ENCODE measurements at places on chromosomes 3 and 15.

DNA sequence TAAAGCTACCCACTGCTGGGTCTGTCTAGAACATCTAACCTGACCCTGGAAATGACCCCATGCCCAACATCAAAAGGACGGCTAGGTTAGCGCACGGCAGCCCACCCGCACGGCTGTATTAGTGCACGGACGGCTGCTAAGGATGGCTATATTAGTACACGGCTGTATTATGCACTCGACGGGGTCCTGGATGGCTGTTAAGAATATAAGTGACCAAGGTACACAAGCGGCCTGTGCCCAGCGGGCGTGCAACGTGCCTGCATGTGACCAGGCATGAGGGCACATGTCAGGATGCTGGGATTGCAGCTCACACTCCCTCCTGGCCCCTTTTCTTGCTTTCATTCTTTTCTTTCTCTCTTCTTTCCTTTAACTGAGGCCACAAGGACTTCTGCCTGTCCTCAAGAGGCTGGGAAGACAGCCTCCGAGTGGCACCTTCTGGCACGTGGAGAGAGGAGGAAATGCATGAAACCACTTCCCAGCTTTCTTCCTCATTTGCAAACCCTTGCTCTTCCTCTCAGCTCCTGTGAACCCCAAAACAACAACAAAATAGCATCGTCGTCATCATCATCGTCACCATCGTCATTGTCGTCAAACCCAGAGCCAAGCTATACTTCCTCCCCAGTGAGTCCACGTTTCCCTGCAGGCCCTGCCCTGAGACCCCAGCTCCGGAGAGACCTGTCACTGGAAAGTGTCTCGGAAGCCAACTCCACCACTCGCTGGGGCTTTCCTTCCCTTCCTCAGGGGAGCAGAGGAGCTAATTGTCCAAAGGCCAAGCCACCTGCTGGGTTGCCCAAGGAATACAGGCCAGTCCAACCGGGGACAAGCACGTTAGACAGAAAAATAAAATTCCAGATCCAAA lies 101.8 kb downstream of the CHSY1 start:
- no peak overlapping the region for H3K4me3 ChIP-seq
- DNase-seq, result peak; percentile 39
- peaks cover 17% of the 10 kb centered on the region for H3K4me1 ChIP-seq

- H3K4me3 ChIP-seq, result no peak overlapping the region
- H3K27me3 ChIP-seq, result no peaks in the 10 kb centered on the region
- H3K36me3 ChIP-seq, result no peaks in the 10 kb centered on the region
- DNase-seq, result no peak
- peaks cover under 1% of the 10 kb centered on the region for H3K4me1 ChIP-seq
- H3K27ac ChIP-seq, result no peak overlapping the region
Measured at GRCh38 chr15:85499371-85499887, 119.0 kb downstream of the AKAP13 start.

DNA sequence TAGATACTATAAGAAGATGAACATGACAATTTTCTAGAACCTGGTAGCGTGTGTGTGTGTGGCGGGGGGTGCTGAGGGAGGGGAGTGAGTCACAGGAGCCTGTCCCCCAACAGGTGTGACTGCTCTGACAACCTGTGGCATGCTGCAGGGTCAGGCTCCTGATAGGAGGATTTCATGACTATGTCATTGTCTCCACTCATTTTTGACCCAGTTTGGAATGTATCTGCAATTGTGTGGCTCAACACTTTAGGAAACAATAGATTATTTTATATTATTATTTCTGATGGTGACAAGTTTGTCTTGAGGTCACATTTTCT lies 9.3 kb upstream of the VILL start:
- no peaks in the 10 kb centered on the region for H3K27me3 ChIP-seq
- H3K4me1 ChIP-seq, result peaks cover 74% of the 10 kb centered on the region
- peak overlapping the region; percentile 92 for H3K27ac ChIP-seq
- DNase-seq, result no peak
- no peak overlapping the region for H3K4me3 ChIP-seq
- no peaks in the 10 kb centered on the region for H3K36me3 ChIP-seq

- H3K27ac ChIP-seq, result no peak overlapping the region
- H3K4me1 ChIP-seq, result peaks cover 11% of the 10 kb centered on the region
- H3K4me3 ChIP-seq, result no peak overlapping the region
Measured at GRCh38 chr3:37249294-37249693, 74.9 kb upstream of the LRRFIP2 start.

DNA sequence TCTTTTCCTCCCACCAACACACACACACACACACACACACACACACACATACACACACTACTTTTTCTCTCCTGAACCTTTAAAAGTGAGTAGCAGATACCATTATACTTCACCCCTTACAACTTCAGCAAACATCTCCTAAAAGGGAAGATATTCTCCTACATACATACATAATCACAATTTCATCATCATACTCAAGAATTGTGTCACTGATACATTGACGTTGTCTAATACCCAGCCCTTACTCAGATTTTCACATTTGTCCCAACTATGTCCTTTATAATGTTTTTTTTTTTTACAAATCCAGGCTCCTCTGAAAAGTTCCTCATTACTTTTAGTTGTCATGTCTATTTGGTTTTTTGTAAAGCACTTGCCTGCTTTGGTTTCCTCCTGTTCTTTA lies 18.5 kb downstream of the ABHD6 start:
- H3K27me3 ChIP-seq, result no peaks in the 10 kb centered on the region
- H3K27ac ChIP-seq, result no peak overlapping the region
- H3K36me3 ChIP-seq, result peaks cover 61% of the 10 kb centered on the region
- peak; percentile 21 for DNase-seq

GRCh38 chr3:137460944-137461343 lies 303.2 kb upstream of the SOX14 start:
- no peaks in the 10 kb centered on the region for H3K36me3 ChIP-seq
- no peak overlapping the region for H3K27ac ChIP-seq
- H3K4me3 ChIP-seq, result no peak overlapping the region
- DNase-seq, result no peak

DNA sequence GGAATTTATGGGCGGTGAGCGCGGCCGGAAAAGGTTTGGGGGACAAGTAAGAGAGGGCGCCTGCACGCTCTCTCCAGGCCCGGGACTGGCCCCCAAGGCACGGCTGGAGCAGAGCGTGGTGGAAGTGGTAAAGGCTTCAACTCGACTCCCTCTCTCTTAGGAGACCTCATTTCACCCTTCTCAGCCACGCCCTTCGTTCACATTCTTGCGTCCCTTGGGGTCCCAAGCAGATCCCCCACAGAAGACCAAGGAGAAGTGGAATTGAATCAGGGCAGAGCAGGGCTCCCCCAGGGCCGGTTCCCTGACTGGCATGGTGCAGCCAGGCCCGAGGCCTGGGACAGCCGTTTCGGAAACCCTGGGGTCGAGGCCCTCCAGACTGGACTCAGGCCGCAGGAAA lies 75.4 kb upstream of the POLG start:
- DNase-seq, result no peak
- peaks cover 100% of the 10 kb centered on the region for H3K27me3 ChIP-seq
- H3K27ac ChIP-seq, result no peak overlapping the region
- H3K4me3 ChIP-seq, result no peak overlapping the region
- no peaks in the 10 kb centered on the region for H3K36me3 ChIP-seq

- H3K4me1 ChIP-seq, result no peaks in the 10 kb centered on the region
- H3K36me3 ChIP-seq, result no peaks in the 10 kb centered on the region
- no peaks in the 10 kb centered on the region for H3K27me3 ChIP-seq
- no peak overlapping the region for H3K4me3 ChIP-seq
- H3K27ac ChIP-seq, result no peak overlapping the region
Measured at GRCh38 chr3:72720566-72720965, 127.7 kb downstream of the SHQ1 start.

GRCh38 chr3:139532976-139533375 lies 6.6 kb downstream of the RBP1 start:
- H3K4me1 ChIP-seq, result no peaks in the 10 kb centered on the region
- no peak overlapping the region for H3K4me3 ChIP-seq
- peaks cover under 1% of the 10 kb centered on the region for H3K27me3 ChIP-seq

- H3K27me3 ChIP-seq, result no peaks in the 10 kb centered on the region
- H3K4me3 ChIP-seq, result no peak overlapping the region
- DNase-seq, result no peak
- peaks cover 16% of the 10 kb centered on the region for H3K4me1 ChIP-seq
- H3K36me3 ChIP-seq, result no peaks in the 10 kb centered on the region
Measured at GRCh38 chr15:52082197-52083036, 30.2 kb downstream of the BCL2L10 start.

GRCh38 chr3:164451072-164451910 lies 627.0 kb downstream of the SI start:
- no peak overlapping the region for H3K27ac ChIP-seq
- no peaks in the 10 kb centered on the region for H3K4me1 ChIP-seq
- no peak for DNase-seq
- H3K27me3 ChIP-seq, result no peaks in the 10 kb centered on the region
- H3K4me3 ChIP-seq, result no peak overlapping the region

DNA sequence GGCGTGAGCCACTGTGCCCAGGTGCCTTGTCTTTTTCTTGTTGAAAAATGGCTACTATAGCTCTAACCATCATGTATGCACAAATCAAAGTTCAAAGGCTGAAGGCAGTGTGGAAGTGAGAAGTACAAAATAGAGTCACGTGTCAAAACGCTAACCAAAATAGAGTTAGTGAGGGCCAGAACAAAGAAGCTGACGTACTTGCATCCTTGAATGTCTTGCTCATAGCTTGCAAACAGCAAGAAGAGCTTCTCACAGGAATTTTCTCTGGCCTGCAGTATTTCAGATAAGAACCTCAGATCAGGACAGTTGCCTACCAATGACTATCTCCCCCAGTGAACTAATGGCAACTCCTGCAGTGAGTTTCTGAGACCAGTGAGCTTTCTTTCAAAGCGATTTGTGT lies 713.5 kb downstream of the GRM7 start:
- no peak overlapping the region for H3K27ac ChIP-seq
- H3K27me3 ChIP-seq, result no peaks in the 10 kb centered on the region
- H3K36me3 ChIP-seq, result no peaks in the 10 kb centered on the region

DNA sequence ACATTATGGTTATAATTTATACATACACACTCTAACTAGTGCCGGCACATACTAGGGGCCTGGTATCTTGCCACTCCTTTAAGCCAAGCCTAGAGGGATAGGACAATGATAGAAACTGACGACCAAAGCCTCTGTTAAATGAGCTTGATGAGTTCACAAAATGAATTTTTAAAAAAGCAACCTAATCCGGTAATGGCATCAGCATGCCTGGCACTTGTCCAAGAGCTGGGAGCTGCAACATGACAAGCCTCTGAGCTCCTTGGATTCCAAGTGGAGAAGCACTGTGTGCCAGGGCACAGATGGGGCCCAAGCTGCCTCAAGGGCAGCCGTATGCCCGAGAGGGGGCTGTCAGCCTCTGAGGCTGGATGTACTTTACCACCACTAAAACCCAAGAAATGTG lies 9.7 kb downstream of the ETV5 start:
- H3K4me1 ChIP-seq, result peaks cover 41% of the 10 kb centered on the region
- H3K36me3 ChIP-seq, result no peaks in the 10 kb centered on the region
- no peak overlapping the region for H3K4me3 ChIP-seq

GRCh38 chr3:14231145-14231990 lies 52.8 kb downstream of the LSM3 start:
- H3K27ac ChIP-seq, result no peak overlapping the region
- H3K4me1 ChIP-seq, result no peaks in the 10 kb centered on the region
- no peak overlapping the region for H3K4me3 ChIP-seq
- no peak for DNase-seq
- H3K27me3 ChIP-seq, result no peaks in the 10 kb centered on the region
- H3K36me3 ChIP-seq, result no peaks in the 10 kb centered on the region

GRCh38 chr3:140505213-140505612 lies 172.7 kb upstream of the TRIM42 start:
- DNase-seq, result no peak
- H3K27me3 ChIP-seq, result no peaks in the 10 kb centered on the region
- no peak overlapping the region for H3K4me3 ChIP-seq
- no peaks in the 10 kb centered on the region for H3K36me3 ChIP-seq
- H3K27ac ChIP-seq, result no peak overlapping the region

DNA sequence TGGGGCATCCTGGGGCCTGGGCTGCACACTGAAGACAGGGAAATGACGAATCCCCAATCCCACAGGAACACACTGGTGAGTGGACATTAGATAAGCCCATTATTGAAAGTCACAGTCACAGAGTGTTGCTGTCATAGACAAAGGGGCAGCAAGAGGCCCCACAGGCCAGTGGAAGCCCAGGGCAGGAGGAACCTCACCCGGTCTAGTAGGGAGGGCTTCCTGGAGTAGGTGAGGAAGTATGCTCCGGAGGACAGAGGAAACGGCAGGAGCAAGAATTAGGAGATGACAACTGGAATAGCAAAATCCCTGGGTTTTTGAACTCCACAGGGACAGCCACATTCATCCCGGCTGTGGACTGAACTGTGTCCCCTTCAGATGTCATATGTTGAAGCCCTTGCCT lies 101.2 kb downstream of the TPRA1 start:
- H3K4me1 ChIP-seq, result no peaks in the 10 kb centered on the region
- H3K27ac ChIP-seq, result no peak overlapping the region
- no peak for DNase-seq

GRCh38 chr3:119690043-119690656 lies 12.7 kb upstream of the CFAP91 start:
- no peak overlapping the region for H3K27ac ChIP-seq
- H3K4me3 ChIP-seq, result no peak overlapping the region
- no peaks in the 10 kb centered on the region for H3K36me3 ChIP-seq
- H3K4me1 ChIP-seq, result no peaks in the 10 kb centered on the region
- DNase-seq, result peak; percentile 56

GRCh38 chr3:18394384-18394995 lies 30.6 kb downstream of the SATB1 start:
- H3K4me1 ChIP-seq, result no peaks in the 10 kb centered on the region
- H3K27me3 ChIP-seq, result no peaks in the 10 kb centered on the region
- no peak overlapping the region for H3K27ac ChIP-seq
- H3K36me3 ChIP-seq, result peaks cover 77% of the 10 kb centered on the region
- DNase-seq, result no peak

DNA sequence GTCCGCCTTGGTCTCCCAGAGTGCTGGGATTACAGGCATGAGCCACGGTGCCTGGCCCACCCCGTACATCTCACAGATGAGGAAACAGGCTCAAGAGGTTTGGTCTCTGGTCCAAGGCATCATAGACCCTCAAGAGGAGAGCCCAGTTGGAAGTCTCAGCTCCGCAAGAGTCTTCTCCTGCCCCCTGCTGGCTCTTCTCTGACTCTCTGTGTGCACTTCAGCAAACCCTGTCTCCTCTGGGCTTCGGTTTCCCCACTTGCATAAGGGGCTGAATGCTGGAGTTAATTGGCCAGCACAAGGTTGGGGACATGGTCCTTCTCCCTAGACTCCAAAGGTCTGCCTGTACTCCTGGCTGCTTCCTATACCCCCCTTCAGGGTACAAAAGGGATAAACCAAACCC lies 3.9 kb downstream of the MST1R start:
- no peak overlapping the region for H3K27ac ChIP-seq
- no peaks in the 10 kb centered on the region for H3K27me3 ChIP-seq
- no peak for DNase-seq
- H3K36me3 ChIP-seq, result no peaks in the 10 kb centered on the region

GRCh38 chr15:89377024-89377841 lies 42.6 kb upstream of the POLG start:
- H3K4me1 ChIP-seq, result peaks cover 24% of the 10 kb centered on the region
- peaks cover 72% of the 10 kb centered on the region for H3K27me3 ChIP-seq
- H3K4me3 ChIP-seq, result no peak overlapping the region
- no peak overlapping the region for H3K27ac ChIP-seq
- no peak for DNase-seq
- H3K36me3 ChIP-seq, result no peaks in the 10 kb centered on the region

Measured in CD14-positive monocyte (primary cell).